ENCODE measurements at places on chromosomes 7 and 10.

DNA sequence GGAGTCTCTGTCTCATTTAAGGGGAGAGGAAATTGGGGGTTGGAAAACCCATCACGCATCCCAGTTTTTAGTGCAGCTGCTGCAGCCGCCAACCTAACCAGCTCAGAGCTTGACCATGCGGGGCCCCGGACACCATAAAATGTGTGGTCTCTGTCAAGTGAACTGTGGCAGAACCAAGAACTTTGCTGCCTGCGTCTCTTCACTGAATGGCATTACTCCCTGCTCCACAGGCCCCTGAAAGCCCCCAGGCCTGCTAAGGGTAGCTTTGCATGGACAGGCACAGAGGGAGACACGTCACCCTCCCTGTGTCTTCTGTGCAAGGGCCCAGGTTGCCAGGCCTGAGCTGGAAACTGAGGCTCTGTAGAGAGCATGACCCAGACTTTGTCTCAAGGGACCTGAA is 144.6 kb upstream of the GPR26 start:
- ATAC-seq, result no peak

DNA sequence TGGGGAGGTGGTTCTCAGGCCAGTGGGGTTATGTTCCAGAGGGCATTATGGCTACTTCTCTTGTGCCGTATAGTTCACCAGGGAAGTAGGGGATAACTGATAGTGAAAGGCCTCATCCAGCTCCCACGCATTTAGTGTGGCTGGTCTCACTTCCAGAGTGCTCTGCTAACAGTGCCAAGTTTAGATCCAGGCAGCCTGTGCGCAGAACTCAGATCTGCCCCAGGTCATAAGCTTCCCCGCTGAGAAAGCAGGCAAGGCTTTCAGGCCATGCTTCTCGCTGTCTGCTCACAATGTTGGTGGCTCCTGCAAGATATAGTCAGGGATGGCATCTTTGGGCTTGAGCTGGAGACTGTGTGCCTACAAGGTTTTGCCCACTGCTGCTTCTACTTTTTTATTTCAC is 11.3 kb downstream of the AGK start:
- no peak for ATAC-seq

- no peak for ATAC-seq
Observed at GRCh38 chr10:30048768-30049517, 10.4 kb downstream of the JCAD start.

- no peak for ATAC-seq
Observed at GRCh38 chr10:16976803-16977202, 152.8 kb downstream of the CUBN start.

DNA sequence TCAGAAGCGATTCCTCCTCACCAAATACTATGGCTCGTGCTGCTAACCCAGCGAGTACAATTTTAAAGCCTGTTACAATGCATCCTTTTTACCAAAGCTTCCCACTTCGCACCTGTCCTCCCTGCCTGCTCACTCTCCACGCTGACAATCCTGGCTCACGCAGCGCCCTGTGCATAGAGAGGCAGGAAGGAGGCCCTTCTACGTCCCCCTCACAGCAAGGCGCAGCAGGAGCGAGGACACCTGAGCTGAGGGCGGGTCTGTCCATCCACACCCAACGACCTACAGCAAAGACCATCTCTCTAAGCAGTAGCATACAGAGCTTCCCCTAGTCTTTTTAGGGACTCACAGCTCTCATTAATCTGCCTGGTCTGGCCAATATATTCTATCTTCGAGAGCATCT is 46.0 kb downstream of the MKI67 start:
- ATAC-seq, result no peak

GRCh38 chr10:35641676-35642034 is 441 bp downstream of the FZD8 start:
- ATAC-seq, result peak; percentile 27

- no peak for ATAC-seq
Observed at GRCh38 chr10:43961523-43962345, 313.1 kb upstream of the ZNF32 start.

DNA sequence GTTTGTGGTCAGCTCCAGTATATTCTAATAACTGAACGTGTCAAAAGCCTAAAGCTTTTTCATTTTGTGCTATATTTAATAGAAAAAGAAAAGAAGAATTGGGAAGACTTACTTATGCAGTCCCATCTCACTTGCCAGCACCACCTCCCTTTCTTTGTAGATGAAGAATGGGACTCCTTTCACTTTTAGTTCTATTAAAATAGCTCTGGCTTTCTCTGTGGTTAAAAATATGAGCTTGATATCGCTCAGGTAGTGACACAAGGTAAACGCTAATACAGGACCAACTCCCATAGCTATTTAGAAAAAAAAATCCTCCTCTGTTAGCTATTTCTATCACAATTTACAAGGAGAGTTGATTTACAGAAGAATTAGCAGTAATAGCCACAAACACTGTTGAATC is 176.8 kb downstream of the PDE1C start:
- no peak for ATAC-seq
